Amniotic epithelial cell (primary cell): ENCODE measurements at places on chromosomes 3 and 15.

- no peak for DNase-seq
These were observed 21.2 kb downstream of the ZNF860 start for GRCh38 chr3:32002561-32003368.

DNA sequence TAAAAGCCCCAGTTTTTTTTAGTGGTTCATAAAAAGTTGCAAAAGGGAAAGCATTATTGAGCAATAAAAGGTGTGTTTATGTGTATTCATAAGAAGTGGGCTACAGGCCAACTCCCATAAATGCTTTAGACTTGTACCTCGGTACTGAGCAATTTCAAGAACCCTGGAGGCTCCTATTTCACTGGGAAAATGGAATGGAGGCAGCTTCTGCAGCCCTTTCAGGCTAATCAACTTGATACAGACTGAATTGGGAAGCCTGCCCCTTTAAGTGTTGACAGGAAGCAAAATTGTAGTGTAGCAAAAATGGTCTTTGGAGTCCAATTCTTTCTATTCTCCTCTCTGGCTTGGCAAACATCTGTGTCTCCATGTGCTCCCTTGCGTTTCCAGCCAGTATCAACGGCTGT, 118.8 kb downstream of the ECT2 start:
- DNase-seq: peak; percentile 72

- peak; percentile 27 for DNase-seq
These were observed 56.3 kb downstream of the KLF15 start for GRCh38 chr3:126300761-126301481.

GRCh38 chr15:35121611-35122359, 36.7 kb upstream of the NANOGP8 start:
- DNase-seq: no peak

- peak; percentile 67 for DNase-seq
These were observed 178.5 kb upstream of the ZBTB20 start for GRCh38 chr3:115325539-115325938.

DNA sequence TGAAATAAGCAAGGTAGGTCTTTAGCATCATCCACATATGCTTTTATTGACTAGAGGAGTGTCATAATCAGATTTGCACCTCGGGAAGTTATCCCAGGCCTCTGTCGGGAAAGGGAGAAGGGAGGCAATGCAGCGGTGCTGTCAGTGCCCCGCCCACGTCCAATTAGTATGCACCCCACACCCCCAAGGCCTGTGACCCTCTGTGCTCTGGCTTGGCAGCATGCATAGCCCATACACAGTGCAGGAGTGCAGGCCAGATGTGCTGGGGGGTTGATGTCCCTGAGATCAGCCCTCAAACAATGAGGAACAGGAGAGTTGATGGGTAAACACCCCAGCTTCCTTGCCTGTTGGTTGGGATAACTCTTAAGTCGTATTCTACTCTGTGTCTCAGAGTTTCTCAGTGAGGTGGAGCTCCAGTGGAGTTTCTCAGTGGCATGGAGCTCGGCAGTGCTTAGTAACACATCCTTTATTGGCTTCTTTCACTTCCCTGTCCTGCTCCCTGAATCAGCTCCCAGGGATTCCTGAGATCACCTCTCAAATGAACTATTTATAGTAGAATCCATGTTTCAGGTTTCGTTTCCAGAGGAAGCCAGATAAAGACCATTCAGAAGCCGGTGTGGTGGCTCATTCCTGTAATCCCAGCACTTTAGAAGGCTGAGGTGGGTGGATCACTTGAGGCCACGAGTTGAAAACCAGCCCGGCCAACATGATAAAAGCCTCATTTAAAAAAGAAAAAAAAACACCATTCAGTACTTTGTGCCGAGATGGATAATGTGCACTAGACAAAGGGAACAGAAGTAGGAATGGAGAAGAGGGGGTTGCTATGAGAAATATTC, 26.7 kb upstream of the NDUFB4 start:
- DNase-seq: peak; percentile 14

DNA sequence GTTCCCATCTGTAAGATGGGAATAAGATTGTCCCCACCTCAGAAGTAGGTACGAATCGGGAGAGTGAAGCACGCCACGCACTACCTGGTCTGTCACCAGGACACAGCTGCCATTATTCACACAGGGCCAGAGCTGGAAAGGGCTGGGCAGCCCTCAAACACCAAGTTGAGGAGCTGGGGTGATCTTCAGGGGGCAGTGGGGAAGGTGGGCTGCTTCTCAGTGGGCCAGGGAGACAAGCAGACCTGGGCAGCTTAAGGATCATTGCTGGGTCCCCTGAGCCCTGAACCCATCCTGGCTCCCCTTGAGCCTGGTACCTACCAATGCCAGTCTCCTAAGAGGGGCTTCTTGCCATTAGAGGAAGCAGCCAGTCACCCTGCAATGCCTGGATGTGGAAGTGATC, 82.1 kb downstream of the SMAD6 start:
- DNase-seq: no peak
